Thoracic aorta (tissue), 2 donors: ENCODE measurements at places on chromosomes 5 and 9.

- no peak for DNase-seq
Measured at GRCh38 chr9:74942801-74943200, 9.9 kb downstream of the C9orf40 start.

DNA sequence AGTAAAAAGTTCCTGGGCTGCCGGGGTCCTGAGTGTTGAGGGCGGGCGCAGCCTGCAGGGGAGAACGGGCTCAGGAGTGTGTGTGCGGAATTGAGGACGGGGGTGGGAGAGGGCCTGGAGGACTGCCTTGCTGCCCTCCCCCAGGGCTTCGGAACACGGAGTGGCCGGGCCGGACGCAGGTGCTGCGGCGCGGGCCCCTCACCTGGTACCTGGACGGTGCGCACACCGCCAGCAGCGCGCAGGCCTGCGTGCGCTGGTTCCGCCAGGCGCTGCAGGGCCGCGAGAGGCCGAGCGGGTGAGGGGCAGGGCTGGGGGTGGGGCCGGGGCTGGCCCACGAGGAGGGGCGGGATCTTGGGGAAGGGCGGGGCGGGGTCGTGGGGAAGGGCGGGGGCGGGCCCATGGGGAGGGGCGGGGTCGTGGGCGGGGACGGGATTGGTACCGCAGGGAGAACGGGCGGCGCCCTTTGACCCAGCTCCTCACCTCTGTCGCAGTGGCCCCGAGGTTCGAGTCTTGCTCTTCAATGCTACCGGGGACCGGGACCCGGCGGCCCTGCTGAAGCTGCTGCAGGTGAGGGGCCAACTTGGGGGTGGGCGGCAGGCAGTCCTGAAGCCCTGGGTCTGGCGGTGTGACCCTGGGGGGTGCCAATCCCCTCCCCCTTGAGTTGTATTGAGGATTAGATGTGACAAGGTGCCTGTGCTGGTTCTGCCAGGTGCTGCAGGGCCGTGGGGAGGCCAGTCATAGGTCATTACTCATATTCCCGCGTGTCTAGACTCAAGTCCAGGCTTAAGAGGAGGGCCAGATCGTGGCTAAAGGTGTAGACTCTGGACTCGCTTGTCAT is 7.1 kb downstream of the FPGS start:
- no peak for DNase-seq

- no peak for DNase-seq
Measured at GRCh38 chr5:178794433-178794832, 64.0 kb upstream of the ZNF354A start.

DNA sequence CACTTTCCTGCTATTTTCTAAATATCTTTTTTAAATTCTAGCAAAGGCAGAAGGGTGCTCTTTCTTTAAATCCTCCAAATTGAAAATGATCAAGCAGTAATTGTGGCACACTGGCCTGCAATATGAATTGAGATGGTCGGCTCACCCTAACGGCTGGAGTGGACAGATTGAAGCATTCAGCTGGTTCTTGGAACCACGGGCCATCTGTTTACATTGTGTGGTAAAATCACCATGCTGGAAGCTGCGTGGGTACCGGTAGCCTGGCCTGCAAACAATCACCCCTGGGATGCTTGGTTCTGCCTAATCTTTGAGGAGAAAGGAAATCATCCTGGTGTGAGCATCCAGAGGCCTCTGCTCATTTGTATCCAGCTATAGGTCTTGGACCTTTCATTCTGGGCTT is 289.3 kb downstream of the ZNF608 start:
- DNase-seq: no peak

DNA sequence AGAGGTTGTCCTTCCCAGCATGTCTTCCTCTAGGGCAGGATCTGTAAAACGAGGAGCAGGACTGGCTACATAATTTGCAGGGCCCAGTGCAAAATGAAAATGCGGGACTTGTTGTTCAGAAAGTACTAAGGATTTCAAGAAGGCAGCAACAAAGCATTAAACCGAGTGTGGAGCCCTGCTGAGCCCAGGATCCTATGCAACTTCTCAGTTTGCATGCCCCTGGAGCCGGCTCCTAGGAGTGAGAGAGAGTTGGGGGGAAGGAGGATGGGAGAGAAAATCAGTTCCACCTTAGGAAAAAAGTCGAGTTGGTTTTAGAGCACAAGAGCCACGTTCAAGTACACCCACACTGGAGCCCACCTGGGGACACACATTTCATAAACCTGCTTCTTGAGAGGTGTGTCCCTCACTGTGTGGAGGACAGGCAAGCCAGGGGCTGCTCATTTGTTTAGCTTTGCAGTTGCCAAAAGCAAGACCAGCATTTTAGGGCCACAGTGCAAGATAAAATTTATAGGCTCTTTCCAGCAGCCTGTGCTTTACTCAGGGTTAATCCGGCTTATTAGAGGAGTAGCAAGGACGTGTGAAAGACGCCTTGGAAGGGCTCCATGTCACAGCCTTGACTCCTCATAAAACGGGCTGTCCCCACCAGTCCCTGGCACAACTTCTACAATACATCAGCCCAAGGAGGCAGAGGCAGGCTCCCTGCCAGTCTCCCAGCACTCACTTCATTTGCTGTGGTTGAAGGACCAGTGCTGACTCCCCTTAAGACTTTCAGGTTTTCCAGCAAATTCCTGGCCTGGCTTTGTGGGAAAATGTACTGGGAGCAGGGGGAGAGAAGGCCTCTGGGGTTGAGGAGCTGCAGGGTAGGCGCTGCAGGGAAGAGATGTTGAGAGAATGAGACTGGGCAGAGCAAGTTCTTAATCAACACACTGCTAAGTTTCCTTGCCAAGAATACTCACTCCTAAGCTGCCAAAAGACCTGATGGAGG is 159.7 kb upstream of the SEMA6A start:
- DNase-seq: no peak

DNA sequence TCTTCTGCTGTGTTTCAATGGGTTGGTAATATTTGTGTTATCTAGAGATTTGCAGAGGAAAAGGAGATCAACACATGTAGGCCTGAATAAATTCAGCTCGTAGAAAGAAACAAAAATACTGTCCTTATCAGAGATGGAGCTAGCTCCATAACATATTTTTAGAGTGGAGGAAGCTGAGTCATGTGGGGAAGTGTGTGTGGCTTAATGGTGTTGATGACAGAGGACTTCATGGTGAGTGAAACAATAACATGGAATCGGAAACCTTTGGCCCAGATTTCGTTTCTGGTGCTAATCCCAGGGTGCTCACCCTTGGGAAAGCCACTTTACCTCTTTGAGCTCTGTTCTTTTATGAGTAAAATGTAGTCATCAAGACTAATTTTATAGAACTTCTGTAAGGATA is 825.0 kb downstream of the TLR4 start:
- no peak for DNase-seq

DNA sequence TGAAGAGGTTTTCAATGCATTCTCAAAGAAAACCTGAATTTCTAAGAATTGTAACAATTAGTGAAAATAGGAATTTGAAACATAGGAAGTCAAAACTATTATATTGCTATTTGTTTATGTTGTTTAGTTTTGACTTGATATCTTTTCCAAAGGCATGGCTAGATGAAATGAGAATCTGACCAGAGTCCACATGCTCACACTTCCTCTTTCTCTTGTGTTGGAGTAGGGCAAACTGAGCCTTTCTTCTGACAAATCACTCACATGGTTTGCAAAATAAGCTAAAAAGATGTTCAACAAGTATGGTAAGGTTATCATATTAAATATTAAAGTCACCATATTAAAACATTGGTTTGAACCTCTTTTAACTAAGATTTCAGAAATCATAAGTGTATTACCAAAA is 512.6 kb downstream of the ISL1 start:
- DNase-seq: no peak

GRCh38 chr9:12822111-12822510 is 47.3 kb downstream of the LURAP1L start:
- no peak for DNase-seq

DNA sequence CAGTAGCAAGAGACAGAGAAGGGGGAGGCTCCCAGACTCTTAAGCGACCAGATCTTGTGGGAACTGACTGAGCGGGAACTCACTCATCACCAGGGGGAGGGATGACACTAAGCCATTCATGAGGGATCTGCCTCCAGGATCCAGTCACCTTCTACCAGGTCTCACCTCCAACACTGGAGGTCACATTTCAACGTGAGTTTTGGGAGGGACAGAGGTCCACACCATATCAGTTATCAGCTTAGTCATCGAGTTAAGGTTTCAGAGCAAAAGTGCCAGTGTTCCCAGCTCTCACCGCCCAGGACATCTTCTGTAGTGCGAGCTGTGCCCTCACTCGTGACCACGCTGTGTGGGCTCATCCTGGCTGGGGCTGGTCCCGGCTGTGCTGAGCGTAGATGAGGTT is 98.7 kb upstream of the CACNA1B start:
- no peak for DNase-seq

- DNase-seq: no peak
Measured at GRCh38 chr5:66362687-66363086, 218.6 kb downstream of the SREK1 start.

DNA sequence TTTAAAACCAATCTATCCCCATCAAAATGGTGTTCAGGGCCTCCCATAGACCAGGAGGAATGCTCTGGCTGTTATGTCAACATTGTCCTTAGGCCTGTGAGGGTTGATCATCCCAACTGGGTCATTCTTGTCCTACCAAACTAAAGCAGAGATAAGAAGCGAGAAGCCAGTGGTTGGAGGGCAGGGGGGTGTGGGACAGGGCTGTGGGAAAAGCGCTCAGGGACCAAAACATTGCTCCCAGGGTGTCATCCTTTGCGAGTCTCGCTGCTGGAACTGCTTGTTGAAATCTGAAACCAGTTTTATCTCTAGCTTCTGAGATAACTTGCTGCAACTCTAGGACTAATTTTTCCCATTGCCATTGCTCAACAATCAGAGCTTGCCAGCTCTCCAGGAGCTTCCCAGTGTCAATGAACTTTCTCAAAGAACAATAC is 48.1 kb downstream of the SPATA31C2 start:
- DNase-seq: no peak

DNA sequence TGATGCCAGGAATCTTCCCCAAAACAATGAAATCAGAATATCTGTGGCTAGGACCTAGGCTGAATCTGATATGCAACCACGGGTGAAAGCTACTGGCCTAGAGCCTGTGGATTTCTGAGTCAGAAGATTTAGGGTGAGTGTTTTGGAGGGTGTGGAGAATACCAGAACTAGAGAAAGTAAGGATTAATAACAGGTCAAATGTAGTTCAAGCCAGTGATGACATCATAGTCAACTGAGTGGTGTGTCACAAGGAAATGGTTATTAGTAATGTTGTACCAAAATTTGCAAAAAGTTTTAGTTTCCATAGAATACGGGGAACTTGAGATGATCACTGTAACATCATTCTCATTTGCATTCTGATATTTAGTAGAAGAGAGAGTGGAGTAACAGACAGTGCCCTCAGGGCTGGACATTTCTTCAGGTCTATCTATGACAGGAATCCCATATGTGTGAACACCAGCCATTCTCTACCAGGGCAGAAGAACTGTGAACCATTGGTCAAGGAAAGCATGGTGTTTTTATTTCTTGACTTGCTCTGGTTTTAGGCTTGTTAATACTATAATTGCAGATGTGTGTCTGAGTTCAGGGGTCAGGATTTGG is 3.7 kb downstream of the GALNT12 start:
- DNase-seq: no peak

- DNase-seq: no peak
Measured at GRCh38 chr9:125391704-125392103, 130.1 kb downstream of the GAPVD1 start.

DNA sequence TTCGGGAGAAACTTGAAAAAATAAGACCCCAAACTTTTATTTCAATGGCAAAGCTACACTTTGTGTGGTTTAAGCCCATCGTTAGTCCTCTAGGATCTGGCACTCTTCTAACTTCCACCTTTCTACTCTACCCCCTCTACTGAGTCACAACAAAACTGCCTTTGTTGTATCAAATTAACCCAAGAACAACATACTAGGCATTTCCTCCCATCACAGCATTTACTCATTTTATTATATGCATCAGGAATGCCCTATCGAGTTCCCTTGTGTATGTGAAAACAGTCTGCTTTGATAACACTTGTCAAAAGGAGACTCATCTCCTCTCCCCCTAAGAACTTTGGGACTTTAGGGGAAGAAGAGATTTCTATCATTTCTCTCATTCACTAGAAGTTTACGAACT is 158.9 kb upstream of the FREM1 start:
- no peak for DNase-seq

- no peak for DNase-seq
Measured at GRCh38 chr5:15452030-15452429, 48.0 kb upstream of the FBXL7 start.

DNA sequence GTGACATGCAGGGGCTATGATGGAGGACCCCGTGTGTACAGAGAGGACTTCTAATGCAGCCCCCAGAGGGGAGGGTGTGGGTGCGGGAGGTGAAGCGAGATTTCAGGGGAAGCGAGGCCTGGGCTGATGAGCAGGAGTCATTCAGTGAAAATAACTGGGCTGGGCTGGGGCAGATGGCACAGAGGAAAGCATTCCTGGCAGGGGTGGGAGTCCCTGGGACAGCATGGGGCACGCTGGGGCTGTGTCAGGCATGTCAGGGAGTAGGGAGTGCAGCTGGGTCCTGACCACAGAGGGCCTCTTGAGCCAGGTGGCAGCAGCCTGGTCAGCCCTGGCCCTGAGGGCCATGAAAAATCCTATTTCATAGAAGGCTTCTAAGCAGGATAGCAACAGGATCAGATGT is 36.6 kb downstream of the COL15A1 start:
- no peak for DNase-seq

GRCh38 chr5:154756868-154757813 is 2.0 kb downstream of the LARP1 start:
- no peak for DNase-seq

DNA sequence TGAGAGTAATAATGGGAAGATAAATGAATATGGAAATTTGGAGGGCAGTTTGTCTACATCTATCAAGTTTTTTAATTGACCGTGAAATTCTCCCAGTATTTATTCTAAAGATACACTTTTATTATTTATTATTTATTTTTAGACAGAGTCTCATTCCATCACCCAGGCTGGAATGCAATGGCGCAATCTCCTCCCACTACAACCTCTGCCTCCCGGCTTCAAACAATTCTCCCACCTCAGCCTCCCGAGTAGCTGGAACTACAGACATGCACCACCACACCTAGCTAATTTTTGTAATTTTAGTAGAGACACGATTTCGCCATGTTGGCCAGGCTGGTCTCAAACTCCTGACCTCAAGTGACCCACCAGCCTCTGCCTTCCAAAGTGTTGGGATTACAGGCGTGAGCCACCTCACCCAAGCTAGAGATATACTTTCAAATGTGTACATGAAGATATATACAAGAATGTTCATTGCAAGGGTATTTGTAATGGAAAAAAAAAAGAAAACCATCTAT is 97.7 kb upstream of the SLC12A2 start:
- DNase-seq: no peak

- no peak for DNase-seq
Measured at GRCh38 chr5:102958481-102959011, 161.4 kb downstream of the GIN1 start.

DNA sequence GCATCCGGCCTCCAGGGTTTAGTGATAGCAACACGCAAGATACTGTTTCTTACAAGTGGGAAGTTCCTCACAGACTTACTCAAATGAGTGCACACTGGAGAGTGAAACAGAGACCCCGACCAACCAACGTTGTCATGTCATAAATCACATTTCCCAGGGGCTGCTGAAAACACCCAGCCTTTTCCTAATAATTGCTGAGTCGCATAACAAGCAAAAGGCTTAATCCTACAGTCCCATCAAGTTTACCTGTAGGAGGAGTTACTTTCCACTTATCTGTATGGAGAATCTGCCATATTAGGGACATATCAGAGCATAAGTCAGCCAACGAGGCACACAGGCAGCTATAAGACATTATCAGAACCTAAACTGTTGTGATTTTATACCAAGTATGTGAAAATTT is 156.4 kb upstream of the LHFPL2 start:
- DNase-seq: no peak

- DNase-seq: no peak
Measured at GRCh38 chr5:14998491-14998890, 126.9 kb upstream of the ANKH start.
